ENCODE measurements at places on chromosomes 16 and 17.

GRCh38 chr17:64161380-64162176 is 31.6 kb upstream of the ERN1 start:
- DNase-seq: no peak

- DNase-seq: no peak
Observed at GRCh38 chr17:410543-411401, 58.2 kb upstream of the RPH3AL start.

GRCh38 chr16:49531931-49532840 is 158.6 kb downstream of the C16orf78 start:
- DNase-seq: no peak

DNA sequence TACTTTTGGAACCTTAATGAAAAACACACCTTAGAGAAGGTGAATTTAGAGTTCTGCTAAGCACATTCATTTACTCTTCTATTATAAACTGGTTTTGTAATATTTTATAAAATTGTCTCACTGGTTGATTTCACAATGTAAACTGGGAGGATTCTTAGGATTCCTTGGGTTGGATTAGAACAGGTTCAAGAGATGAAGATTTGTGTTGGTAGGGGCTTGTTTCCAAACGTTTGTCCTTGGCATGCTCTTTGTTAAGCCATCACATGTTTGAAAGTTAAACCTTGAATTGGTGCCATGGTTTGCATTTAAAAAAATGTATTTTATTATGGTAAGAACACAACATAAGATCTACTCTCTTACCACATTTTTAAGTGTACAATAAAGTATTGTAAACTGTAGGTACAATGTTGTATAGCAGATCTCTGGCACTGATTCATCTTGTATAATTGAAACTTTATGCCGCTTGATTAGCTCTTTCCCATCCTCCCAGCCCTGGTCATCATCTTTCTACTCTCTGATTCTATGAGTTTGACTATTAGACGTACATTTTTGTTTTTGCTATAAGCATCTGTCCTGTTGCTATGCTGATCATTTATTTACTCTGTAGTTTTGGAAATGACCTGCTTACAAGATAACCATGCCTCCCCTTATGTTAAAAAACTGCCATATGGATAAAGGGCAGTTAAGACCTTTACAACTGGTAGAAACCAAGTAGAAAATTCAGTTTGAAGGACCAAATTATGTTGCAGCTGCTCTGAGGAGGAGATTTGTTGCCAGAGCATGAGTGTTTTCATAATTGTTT is 9.6 kb downstream of the FTO start:
- no peak for DNase-seq

GRCh38 chr17:28970879-28971278 is 19.6 kb upstream of the PHF12 start:
- DNase-seq: no peak

DNA sequence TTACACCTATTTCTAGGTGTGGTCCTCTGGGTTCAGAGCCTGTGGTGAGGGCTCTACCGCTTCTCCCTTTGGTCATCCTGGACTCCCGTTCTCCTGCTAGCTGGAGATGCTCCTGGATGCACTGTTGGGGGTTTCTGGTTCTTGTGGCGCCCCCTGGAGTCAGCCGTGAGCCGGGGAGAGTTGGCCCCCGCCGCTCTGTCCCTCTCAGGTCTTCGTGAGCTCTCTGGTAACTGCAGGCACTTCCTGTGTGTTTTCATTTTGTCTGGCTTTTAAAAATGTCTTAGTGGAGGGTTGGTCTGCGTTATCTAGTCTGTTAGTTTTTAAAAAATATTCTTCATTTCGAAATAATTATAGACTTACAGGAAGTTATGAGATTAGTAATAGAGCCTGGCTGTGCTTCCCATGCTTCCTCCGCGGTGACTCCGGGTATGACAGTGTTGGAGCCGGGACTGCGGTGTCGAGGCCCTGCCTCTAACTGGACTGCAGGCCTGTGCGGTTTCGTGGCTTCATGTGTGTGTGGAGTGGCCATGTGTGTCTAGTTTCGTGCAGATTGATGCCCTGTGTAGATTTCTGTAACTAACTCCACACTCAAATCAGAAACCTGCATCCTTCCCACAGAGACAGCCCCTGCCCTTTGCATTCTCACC is 78.0 kb upstream of the ZNF750 start:
- DNase-seq: no peak

DNA sequence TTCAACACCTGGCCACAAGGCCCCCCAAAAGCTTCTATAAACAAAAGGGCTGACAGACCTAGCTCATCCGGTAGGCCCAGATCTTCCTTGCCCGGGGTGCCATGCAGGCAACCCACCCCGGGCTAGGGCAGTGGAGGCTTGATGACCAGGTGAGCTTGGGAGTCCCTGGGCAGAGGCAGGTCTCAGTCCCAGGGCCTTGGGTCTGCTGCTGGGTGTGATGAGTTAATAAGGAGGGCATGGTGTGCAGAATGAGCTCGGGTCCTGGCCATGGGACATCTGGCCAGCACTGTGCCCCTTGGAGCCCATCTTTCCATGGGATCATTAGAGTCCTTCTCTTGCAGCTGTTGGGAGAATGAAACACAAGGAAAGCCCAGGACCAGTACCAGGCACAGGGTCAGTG is 20.2 kb upstream of the MPRIP start:
- no peak for DNase-seq

GRCh38 chr17:66564992-66565465 is 262.6 kb downstream of the PRKCA start:
- no peak for DNase-seq

- DNase-seq: no peak
Observed at GRCh38 chr16:4172070-4172469, 55.8 kb upstream of the ADCY9 start.

GRCh38 chr16:55253987-55254386 is 70.0 kb upstream of the IRX6 start:
- no peak for DNase-seq

GRCh38 chr16:80121522-80121909 is 419.3 kb upstream of the DYNLRB2 start:
- DNase-seq: no peak

GRCh38 chr17:73783945-73784603 is 139.8 kb upstream of the SDK2 start:
- no peak for DNase-seq

DNA sequence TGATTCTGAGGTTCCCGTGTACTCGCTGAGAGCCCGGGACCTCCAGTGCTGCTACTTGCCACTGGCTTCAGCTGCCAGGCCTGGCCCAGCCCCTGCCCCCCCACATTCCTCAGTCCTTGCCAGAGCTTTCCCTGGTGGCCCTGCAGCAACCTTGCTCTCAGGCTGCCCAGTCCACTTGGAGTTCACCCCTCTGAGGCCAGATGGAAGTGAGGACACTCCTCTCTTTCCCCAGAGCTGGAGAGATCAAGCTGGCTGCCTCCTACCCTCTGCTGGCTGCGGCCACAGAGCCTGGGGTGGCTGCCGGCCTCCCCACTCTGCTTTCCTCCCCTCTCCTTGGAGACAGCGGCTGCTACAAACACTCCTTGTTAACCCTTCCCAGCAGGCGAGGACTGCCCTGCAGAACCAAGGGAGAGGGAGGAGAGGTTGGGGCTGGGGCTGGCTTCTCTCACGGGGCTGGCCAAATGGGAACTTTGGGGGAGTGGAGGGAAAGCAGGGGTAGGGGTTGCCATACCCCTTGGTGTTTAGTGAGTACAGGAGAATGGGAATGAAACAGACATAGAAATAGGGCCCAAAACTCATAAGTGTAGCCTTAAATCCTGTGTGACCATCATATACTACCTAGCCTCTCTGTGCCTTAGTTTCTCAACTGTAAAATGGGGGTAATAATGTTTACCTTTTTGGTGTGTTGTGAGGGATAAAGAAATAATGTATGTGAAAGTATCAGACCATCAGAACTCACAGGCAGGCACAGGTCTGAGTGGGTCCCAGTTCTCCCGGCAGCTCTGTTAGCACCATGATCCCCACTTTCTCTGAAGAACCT is at the start of gene GAS2L2:
Gene GAS2L2 (minus strand): TSS at position 295 of the 820 bp plus-strand sequence. CDS start 389 bp downstream, outside the sequence.
- DNase-seq: no peak

DNA sequence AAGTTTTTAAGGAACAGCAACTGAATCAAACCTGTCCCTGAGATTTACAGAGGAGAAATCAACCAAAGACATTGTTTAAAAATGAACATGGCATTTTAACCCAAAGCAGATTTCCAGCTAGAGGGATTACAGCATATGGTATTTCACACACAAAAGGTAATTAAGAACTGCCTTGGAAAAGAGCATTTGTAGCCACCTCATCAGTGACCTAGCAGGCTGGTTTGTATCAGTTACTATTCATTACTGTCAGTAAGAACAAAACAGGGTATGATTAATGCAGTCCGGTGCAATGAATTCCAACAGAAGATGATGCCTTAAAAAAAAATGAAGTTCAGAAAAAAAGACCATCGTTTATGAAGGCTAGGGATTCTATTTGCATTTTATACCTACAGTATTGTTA is 219.9 kb downstream of the CHD9NB start:
- no peak for DNase-seq

GRCh38 chr16:68732042-68732680 is 4.9 kb upstream of the CDH1 start:
- DNase-seq: no peak

DNA sequence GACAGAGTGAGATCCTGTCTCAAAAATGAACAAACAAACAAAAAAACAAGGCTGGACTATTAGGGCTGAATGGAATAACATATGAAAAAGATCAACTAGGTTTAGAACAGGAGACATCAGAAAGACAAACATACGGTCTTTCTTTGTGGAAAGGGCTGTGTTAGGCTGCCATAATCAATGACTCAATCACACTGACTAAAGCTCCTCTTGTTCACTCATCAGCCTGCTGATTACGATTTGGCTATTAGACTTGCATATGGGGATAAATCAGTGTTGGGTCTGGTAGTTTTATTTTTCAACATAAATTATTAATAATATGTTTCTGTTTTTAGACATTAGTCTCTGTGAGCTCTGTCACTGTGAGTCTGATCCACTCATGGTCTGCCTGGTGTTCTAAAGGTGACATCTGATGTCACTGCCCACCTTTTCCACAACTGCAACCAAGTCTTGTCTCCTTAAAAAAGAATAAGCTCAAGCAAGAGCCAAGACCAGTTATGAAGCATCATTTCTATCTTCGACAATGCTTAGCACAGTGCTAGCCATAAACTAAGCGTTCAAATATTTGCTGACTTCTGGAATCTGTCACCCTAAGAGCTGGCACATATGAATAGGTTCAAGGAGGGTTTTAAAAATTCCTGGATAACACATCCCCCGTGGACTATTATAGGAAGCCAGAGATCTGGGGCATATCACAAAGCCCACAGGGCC is 10.2 kb downstream of the CFAP20 start:
- DNase-seq: no peak

- DNase-seq: no peak
Observed at GRCh38 chr16:80517846-80518245, 22.9 kb upstream of the DYNLRB2 start.

GRCh38 chr17:61422116-61422799 is 22.6 kb downstream of the TBX2 start:
- DNase-seq: no peak

Measured in memory B cell (primary cell).